ENCODE measurements at places on chromosomes 3 and 15.

DNA sequence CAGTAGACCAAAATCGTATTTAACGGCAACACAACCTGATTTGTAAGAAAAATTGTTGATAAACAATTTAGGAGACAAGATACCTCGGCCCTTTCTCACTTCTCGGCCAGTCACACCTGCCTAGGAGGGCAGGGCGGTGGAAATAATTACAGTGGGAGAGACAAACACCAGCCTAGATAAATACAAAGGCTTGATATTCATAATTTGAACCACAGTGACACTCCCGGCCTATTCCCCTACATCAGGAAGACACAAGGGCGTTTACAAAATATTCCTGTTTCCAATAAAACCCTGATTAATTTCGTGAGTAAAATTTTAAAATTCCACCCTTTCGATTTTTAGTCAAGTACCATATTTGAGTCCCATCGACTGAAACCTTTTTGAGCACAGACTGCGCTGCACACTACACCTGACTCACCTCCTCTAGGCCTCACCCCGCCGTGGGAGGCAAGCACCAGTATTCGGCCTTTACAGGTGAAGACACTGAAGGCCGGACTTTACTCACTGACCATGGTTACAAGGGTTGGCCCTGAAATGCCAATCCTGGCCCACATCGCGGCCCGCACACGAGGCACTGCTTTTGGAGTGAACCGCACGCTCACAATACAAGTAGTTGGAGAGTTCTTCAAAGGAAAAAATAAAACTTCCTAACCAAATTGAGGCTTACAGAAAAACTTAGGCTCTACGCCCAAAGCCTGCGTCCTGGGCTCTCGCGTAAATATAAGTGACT is 794 bp downstream of the ARPP19 start:
- DNase-seq = peak; percentile 51

DNA sequence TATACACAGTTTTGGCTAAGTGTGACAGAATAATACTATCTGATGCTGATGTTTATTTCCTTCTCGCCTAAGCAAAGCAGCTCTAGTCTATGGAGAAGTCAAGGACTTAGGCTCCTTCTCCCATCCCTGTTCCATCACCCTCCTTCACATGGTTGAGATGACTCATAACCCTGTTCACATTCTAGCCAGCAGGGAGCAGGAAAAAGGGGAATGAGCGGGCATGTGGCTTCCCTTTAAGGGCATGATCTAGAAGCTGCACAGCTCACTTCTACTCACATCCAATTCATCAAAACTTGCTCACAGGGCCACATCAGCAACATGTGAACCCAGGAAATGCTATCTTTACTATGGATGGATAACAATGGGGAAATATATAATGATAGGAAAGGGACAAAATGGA is 40.9 kb downstream of the CBLB start:
- DNase-seq = peak; percentile 61

DNA sequence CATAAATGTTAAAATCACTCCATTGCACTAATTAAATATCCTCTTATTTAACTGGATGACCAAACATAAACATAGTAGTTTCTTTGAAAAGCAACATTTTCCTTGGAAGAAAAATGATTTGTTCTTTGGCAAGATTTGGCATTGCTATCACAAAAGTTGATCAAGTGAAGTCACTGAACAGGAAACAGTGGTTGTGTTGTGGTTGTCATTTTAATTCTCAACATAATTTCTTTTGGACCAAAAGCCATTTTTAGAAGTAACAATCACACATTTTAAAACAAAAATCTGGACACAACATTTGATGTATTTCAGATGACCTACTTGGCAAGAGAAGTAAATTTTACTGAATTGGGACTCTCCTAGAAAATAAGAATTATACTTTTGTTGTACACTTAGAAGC is 872.3 kb downstream of the ROBO1 start:
- no peak for DNase-seq

DNA sequence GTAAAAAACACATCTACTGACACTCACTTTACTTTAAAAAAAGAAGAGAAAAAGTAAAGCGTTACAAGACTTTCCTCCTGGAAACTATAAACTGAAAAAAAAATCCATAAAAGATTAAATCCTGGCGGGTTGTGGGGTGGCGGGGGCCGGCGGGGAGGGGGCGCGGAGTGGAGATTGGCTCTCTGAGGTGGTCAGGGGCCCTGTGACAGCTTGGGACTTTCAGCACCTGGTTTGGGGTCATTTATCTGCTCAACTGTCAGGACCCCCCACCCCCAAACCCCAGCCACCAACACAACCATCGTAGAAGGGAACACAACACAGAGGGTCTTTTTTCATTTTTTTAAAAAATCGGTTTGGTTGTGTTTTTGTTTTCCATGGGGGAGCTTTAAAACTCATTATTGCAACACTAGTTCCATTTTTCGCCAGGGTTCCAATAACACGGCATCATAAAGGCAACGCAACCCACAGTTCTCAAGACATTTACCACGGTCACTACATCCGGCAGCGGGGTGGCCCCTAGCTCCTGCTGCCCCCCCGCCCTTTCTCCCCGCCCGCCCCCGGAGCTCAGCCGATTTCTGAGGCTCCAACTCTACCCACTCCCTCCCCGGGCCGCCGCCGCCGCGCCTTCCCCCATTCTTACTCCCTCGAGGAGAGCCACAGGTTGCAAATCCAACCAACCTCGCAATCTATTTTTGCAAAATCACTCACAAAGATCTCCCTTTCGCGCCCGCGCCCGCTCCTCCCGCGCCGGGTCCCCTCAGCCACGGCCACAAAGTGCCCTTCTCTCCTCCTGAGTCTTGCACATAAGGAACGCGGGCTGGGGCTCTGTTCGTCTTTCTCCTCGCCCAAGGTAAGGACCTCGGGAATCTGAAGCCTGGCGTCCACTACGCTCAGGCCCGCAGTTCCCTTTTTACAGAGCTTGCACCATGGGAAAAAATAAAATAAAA is 1.8 kb downstream of the BCL6 start:
- DNase-seq = peak; percentile 59

- DNase-seq = no peak
Observed at GRCh38 chr15:34179234-34179633, 30.7 kb downstream of the KATNBL1 start.

GRCh38 chr3:154034797-154035330 is 86.3 kb upstream of the ARHGEF26 start:
- no peak for DNase-seq

DNA sequence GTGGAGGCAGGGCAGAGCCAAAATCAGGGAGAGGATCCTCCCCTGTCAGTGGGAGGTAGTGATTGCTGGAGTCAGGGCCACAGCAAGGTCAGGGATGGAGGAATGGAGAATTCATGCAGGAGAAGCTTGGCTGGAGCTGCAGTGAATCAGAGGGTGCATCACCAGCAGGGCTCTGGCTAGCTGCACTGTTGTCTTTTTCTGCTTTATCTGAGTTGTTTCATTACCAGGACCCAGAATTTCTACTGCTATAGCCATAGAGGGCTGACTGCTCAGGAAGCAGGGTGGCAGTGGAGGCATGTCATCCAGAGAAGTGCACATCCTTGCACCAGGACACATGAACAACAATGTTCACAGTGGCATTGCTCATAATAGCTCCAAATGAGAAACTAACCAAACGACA is 113.5 kb upstream of the GALNT15 start:
- no peak for DNase-seq

DNA sequence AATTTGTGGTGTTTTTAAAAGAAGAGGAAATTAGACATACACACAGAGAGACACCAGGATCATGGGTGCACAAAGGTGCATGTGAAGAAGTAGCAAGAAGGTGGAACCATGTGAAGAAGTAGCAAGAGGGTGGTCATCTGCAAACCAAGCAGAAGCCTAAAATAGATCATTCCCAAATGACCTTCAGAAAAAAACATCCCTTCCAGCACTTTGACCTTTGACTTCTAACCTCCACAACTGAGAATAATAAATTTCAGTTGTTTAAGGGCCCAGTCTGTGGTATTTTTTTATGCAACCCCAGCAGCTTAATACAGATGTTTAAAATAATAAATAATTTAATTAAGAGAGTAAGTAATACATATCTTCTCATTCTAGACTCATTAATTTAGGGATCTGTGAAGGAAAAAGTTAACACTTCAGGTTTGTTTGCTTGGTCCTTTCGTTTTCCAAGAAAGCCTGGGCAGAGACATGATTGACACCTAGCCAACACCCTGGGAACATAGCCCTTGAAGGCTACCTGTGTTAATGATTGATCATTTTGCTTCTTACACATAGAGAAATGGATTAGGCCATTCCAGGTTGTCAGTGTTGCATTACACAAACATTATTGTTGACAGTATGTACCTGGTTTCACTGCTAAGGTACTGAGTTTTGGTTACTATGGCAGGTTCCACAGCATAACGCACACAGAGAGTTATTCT is 1331.2 kb upstream of the GBE1 start:
- DNase-seq = no peak

GRCh38 chr15:31345606-31346366 is 19.2 kb downstream of the KLF13 start:
- peak; percentile 55 for DNase-seq

DNA sequence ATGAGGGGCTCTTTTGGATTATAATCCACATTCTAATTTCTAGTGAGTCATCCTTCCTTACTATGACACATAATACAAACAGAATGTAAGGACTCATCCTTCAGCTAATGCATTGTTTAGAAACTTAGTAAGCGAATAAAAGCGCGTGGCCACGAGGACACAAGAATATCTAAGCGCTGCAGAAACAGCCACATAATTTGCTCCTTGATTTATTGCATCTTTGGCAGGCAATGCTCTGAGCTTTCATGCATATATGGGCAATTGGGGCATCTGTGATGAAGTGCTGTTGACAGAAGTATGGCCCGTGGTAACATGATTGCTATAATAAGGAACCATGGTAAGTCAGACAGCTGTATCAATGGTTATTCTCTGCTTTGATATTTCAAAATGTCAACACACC is 191.3 kb upstream of the ZNF385D start:
- DNase-seq = no peak

DNA sequence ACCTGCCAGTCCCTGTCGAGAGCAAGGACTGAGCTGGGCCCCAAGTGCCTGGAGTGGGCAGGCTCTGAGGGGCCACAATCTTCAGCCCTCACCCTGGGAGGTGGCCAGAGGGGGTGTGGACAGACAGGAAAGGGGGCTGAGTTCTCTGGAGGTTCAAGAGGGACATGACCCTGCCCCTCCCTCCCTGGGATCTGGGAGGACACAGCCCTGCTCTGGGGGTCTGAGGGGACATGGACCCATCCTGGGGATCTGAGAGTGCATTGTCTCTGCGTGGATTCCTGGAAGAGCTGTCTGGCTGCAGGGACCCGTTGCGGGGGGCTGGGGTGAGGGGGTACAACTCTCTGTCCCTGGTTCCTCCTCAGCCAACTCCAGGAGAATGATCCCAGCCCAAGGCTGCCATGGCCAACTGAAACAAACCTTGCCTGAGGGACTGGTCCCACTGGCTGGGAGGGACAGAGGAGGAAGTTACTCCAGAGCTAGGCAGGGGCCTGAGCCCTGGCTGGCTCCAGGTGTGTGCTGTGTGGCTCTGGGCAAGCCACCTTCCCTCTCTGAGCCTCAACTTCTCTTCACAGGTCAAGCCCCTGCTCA is 29.0 kb downstream of the PTH1R start:
- no peak for DNase-seq

DNA sequence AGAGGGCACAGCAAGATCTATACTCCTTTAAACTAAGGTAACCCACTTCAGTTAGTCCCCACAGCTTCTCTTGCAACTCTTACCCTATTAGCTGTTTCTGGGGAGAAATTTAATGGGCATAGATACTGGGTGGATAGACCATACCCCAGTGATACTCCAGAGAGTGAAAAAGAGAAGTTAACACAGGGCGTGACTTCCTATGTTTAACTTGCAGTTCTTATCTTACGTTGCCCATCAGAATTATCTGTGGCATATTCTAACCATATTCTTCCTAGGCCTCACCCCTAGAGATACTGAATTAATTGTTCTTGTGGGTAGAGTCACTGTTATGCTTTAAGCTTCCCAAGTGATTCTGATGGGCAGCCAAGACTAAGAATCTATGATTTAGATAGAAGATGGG is 485.4 kb upstream of the TPRG1 start:
- no peak for DNase-seq

Measured in activated CD4-positive, alpha-beta T cell treated with anti-CD3 and anti-CD28 coated beads, Interleukin-10, Interleukin-2, amounts not matched to agents 100 ng/mL and 50 ng/mL, durations not matched to agents 16 hours and 8 hours (primary cell).